ENCODE measurements at places on chromosomes 13 and 19.
A peak's percentile ranks its signal among the peaks of the same experiment; 100 is the strongest.

DNA sequence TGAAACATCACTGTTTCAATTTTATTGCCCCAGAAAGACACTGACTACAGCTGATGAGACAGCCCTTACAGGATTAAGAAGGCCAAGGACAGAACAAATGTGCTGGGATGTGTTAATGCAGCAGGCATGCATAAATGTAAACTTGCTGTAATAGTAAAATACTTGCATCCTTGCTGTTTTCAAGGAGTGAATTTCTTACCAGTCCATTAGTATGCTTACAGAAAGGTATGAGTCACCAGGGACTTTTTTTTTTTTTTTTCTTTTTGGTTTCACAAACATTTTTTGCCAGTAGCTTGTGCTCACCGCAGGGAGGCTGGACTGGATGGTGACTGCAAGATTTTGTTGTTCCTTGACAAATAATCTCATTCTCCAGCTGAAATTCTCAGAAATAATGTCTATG is 55.1 kb downstream of the GPR180 start:
- DNase-seq, result no peak

DNA sequence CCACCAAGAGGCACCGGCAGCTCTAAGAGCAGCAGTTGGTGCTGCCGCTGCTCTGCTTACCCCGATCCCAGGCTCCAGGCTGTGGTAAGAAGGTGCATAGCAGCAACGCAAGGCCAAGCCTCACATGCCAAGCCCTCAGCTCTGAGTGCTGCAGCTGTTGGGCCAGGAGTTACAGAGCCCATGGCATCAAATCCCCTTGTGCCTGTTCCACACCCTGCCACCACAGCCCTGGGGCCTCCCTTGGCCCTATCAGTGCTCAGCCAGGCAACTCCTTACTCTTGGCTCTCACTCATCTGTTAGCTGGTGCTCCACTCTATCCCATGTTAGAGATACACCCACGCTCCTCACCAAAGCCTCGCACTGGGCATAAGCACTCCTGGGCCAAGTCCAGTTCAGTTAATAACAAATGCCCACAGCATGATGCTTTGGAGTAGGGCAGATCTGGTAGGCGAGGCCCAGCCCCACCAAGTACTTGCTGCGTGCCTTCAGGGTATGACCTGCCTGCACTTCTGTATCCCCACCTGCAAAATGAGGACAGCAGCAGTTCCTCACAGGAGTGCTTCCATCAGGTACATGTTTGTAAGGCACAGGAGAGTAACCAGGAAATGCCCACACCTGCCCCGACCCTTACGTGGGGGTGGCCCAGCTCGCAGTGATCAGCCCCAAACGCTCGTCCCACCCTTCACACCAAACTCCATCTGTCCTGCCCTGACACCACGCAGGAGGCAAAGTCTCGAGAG is 16.2 kb downstream of the AKAP8L start:
- DNase-seq, result no peak

DNA sequence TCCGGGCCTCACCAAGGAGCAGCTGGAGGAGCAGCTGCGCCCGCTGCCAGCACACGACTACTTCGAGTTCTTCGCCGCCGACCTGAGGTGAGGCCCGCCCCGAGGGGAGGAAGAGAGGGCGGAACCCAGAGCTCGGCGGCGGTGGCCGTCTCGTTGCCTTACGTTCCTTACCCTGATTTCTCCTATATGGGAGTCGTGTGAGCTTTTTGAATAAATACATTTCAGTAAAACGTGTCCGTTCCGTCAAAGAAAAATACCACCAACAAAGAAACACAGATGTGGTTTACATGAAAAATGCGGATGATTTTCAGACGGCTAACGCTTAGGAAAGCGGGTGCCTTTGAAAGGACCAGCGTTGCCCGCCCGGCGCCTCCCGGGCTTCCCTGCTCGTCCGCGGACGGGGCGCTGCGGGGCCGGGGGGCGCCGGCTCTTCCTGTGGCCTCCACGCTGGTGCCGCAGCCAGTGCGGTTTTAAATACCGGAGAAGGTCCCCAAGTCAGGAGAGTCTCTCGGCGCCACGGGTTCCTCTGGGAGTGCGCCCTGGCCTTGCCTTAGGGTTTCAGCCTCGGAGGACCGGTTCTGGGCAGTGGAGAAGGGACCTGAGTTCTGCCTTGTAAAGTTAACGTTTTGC is 755 bp downstream of the UPF3A start:
- peak; percentile 44 for DNase-seq

DNA sequence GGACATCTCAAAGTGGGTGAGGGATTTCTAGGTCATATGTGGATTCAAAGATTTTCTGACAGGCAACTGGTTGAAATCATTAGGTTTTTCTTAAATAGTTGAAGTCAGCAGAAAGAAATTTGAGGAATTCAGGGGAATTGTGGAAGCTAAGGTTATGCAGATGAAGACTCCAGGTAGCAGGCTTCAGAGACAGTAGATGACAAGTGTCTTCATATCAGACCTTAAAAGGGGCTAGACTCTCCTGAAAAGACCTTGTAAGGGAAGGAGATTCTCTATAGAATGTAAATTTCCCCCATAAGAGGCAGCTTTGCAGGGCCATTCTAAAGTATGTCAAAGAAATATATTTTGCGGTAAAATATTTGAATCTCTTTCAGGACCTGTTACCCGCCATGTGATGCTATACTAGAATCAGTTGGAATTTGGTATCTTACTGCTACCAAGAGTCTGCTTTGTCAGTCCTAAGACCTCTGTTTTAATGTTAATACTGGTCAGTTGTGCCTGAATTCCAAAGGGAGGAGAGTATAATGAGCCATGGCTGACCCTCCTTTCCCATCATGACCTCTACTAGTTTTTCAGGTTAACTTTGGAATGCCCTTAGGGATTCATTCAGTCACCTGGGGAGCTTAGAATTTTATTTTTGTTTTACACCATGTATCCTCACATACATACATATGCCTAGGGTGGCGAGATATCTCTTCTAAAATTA is 1115.5 kb upstream of the SLC10A2 start:
- DNase-seq, result no peak

GRCh38 chr19:32465176-32465575 is 59.6 kb downstream of the DPY19L3 start:
- no peak for DNase-seq

All from transverse colon (tissue), 4 donors.